Endodermal cell (in vitro differentiated cells): ENCODE measurements at places on chromosomes 2 and 18. TPM values are rescaled to one million over a fixed set of nuclear protein-coding genes. Genes with fewer than 3 reads are reported as not detected.

The PLCD4 gene
- 0.25 to 1.2 TPM (median 0.73 TPM) in 3 replicates for total RNA-seq

The R3HDM1 gene
- total RNA-seq, result 45.7 to 67.0 TPM (median 64.7 TPM) in 3 replicates

The PLGLB1 gene
- total RNA-seq, result not detected in 3 replicates

The GCA gene
- total RNA-seq, result 42.6 to 53.0 TPM (median 49.8 TPM) in 3 replicates

The UGT1A10 gene
- total RNA-seq, result 0.13 TPM in 1 of 2 replicates, not detected in the other

The DPP10 gene
- 17.3 to 21.3 TPM (median 19.2 TPM) in 3 replicates for total RNA-seq

The CD226 gene
- 0.13 and 0.32 TPM in 2 replicates for total RNA-seq

The CCNT2 gene
- 50.6 to 56.5 TPM (median 51.4 TPM) in 3 replicates for total RNA-seq

The MYCN gene
- total RNA-seq, result 50.3 and 52.3 TPM in 2 replicates

The TMEM163 gene
- total RNA-seq, result 0.21 to 0.24 TPM (median 0.23 TPM) in 3 replicates

DNA sequence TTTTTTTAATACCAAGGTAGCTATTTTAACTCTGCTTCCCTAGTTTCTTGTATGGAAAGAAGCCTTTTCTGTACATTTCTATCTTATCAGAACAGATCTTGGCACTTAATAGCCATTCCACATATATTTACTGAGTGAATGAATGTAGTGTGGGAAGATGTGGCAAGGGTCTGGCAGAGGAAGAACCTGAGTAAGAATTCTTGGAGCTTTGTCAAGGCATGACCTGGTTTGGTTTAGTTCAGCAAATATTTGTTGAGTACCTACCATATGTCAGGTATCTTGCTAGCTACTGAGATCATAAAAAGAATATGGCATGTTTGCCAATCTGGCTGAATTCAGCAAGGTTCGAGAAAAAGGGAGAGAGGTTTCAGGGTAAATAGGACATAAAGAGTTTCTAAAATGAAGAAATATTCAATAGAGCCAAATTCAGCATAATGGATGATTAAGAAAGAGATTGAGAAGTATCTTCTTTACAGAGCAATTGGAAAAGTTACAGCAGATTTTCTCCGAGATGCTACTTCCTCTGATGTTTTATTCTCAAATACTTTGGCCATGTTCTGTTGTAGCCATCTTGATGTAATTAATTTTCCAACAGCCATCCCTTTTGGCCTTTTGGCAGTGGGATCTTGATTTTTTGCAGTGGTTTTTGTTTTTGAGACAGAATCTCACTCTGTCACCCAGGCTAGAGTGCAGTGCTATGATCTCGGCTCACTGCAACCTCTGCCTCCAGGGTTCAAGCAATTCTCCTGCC, 21.7 kb upstream of the MEP1B start:
- no peak overlapping the region for H3K4me3 ChIP-seq
- H3K36me3 ChIP-seq, result no peaks in the 10 kb centered on the region
- H3K4me1 ChIP-seq, result no peaks in the 10 kb centered on the region
- no peak for DNase-seq
- H3K27me3 ChIP-seq, result no peaks in the 10 kb centered on the region
- H3K27ac ChIP-seq, result no peak overlapping the region

- H3K36me3 ChIP-seq, result no peaks in the 10 kb centered on the region
- no peaks in the 10 kb centered on the region for H3K27me3 ChIP-seq
- no peak overlapping the region for H3K4me3 ChIP-seq
Observed at GRCh38 chr2:198044777-198045176, 240.4 kb downstream of the PLCL1 start.

GRCh38 chr2:207311316-207312005, 145.7 kb upstream of the KLF7 start:
- no peak for DNase-seq
- no peaks in the 10 kb centered on the region for H3K27me3 ChIP-seq
- H3K27ac ChIP-seq, result peak overlapping the region; percentile 52
- no peaks in the 10 kb centered on the region for H3K36me3 ChIP-seq
- H3K4me3 ChIP-seq, result no peak overlapping the region
- peaks cover 4% of the 10 kb centered on the region for H3K4me1 ChIP-seq

GRCh38 chr2:42928161-42928691, 135.8 kb upstream of the HAAO start:
- peaks cover 66% of the 10 kb centered on the region for H3K4me1 ChIP-seq
- no peaks in the 10 kb centered on the region for H3K36me3 ChIP-seq
- peak overlapping the region; percentile 53 for H3K27ac ChIP-seq

DNA sequence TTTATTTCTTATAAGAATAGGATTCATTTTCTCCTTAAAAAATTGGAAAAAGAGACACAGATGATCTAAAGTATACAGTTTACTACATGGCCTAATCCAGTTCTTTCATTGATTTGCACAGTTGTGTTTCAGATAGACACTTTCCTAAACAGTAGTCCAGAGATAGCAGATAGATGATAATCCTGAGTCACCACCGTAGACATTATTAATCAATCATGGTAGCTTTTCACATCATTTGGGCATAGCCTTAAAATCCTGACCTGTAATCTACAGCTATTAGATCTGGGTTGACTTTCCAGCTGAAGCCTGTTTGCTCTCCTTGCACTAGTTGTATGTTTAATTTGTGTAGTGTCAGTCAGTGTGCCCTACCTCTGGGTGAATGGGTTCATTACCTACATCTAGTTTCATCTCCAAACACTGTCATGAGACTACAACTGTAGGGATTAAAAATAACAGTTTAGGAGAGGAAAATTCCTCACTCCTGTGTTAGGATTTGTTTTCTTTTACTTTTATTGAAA, 14.1 kb downstream of the C18orf63 start:
- no peak for DNase-seq
- H3K27me3 ChIP-seq, result no peaks in the 10 kb centered on the region
- H3K27ac ChIP-seq, result no peak overlapping the region
- H3K4me1 ChIP-seq, result peaks cover 10% of the 10 kb centered on the region

- H3K4me1 ChIP-seq, result no peaks in the 10 kb centered on the region
- no peak overlapping the region for H3K27ac ChIP-seq
- H3K36me3 ChIP-seq, result no peaks in the 10 kb centered on the region
- no peak for DNase-seq
- H3K4me3 ChIP-seq, result no peak overlapping the region
Observed at GRCh38 chr2:196172951-196173350, 1.6 kb upstream of the STK17B start.

- no peak for DNase-seq
- no peaks in the 10 kb centered on the region for H3K36me3 ChIP-seq
- H3K27ac ChIP-seq, result no peak overlapping the region
- no peak overlapping the region for H3K4me3 ChIP-seq
- H3K27me3 ChIP-seq, result peaks cover 46% of the 10 kb centered on the region
- no peaks in the 10 kb centered on the region for H3K4me1 ChIP-seq
Observed at GRCh38 chr2:88128654-88129312, 921 bp upstream of the FABP1 start.

DNA sequence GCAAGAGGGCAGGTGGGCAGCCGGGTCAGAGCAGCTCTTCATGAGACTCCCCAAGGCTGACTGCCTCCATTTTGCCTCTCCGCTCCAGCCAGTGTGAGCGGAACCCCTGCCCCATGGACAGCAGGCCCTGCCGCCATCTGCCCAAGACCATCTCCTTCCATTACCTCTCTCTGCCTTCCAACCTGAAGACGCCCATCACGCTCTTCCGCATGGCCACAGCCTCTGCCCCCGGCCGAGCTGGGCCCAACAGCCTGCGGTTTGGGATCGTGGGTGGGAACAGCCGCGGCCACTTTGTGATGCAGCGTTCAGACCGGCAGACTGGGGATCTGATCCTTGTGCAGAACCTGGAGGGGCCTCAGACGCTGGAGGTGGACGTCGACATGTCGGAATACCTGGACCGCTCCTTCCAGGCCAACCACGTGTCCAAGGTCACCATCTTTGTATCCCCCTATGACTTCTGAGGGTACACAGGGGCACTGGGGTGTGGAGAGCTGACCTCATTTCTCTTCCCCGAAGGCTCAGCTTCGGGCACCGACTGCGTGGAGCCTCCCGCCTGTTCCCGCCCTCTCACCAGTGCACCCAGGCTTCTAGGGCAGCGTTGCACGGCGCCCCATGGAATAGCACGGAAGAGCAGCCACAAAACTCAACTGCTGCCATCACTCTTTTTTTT, 49.0 kb downstream of the FBLN7 start:
- no peak for DNase-seq
- peaks cover 11% of the 10 kb centered on the region for H3K27me3 ChIP-seq
- H3K27ac ChIP-seq, result no peak overlapping the region
- no peaks in the 10 kb centered on the region for H3K4me1 ChIP-seq
- no peaks in the 10 kb centered on the region for H3K36me3 ChIP-seq

DNA sequence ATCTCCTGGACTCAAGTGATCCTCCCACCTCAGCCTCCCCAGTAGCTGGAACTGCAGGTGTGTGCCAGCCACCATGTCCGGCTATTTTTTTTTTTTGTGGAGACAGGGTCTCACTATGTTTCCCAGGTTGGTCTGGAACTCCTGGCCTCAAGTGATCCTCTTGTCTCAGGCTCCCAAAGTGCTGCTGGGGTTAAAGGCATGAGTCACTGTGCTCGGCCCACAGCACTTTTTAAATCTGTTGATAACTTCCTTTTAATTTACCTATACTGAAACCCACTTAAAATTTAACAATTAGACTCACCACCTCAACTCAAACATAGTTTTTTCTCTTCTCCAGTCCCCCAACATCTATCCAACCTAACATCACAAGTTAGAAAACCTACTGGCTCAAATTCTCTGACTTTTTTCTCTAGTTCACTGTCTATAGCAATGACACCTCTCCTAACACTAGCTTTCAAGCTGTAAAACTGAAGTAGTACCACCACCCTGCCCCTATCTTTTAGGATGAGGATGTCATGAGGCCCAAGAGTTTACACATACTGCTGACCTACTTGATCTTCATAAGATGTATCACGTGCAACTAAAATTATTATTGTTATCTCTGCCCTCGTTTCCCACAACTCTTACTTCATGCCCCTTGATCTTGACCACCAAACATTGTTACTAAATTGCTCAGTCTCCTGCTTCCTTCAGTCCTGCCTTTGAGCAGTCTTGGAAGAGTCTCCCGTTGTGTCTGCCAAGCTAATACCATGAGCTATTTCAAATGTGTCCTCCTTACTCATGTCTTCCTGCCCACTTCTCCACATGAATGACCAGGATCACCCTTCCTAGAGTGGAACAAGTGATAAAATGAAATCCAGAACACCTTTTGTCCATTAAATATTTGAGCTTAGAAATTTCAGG, 142.3 kb upstream of the ZFP36L2 start:
- no peaks in the 10 kb centered on the region for H3K4me1 ChIP-seq
- peaks cover 28% of the 10 kb centered on the region for H3K27me3 ChIP-seq
- no peaks in the 10 kb centered on the region for H3K36me3 ChIP-seq
- H3K4me3 ChIP-seq, result no peak overlapping the region
- no peak for DNase-seq

DNA sequence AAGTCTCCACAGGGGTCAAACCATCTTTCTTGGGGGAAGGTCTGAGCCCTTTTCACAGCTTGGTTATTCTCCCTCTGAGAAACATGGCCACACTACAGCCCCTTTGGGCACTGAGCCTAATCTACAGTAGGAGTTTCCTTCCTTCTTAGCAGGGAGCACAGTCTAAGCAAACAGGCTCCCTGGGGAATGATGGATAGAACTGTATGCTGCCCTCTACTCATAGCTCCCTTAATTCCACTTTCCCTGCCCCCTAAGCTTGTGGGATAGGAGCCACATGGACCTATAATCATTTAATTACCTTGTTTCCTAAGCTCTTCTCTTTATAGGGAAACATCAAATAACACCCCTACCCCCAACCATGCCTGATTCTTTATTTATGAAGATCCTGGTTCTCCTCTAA, 442.1 kb upstream of the MEX3C start:
- no peak for DNase-seq
- no peak overlapping the region for H3K27ac ChIP-seq
- H3K27me3 ChIP-seq, result no peaks in the 10 kb centered on the region
- peaks cover 4% of the 10 kb centered on the region for H3K36me3 ChIP-seq

GRCh38 chr2:229071292-229071976, 199.7 kb downstream of the PID1 start:
- no peak overlapping the region for H3K4me3 ChIP-seq
- H3K27me3 ChIP-seq, result no peaks in the 10 kb centered on the region
- no peaks in the 10 kb centered on the region for H3K36me3 ChIP-seq

- no peaks in the 10 kb centered on the region for H3K36me3 ChIP-seq
- H3K27ac ChIP-seq, result no peak overlapping the region
- no peaks in the 10 kb centered on the region for H3K27me3 ChIP-seq
- H3K4me3 ChIP-seq, result no peak overlapping the region
Observed at GRCh38 chr2:121828281-121828731, 72.9 kb downstream of the TSN start.

DNA sequence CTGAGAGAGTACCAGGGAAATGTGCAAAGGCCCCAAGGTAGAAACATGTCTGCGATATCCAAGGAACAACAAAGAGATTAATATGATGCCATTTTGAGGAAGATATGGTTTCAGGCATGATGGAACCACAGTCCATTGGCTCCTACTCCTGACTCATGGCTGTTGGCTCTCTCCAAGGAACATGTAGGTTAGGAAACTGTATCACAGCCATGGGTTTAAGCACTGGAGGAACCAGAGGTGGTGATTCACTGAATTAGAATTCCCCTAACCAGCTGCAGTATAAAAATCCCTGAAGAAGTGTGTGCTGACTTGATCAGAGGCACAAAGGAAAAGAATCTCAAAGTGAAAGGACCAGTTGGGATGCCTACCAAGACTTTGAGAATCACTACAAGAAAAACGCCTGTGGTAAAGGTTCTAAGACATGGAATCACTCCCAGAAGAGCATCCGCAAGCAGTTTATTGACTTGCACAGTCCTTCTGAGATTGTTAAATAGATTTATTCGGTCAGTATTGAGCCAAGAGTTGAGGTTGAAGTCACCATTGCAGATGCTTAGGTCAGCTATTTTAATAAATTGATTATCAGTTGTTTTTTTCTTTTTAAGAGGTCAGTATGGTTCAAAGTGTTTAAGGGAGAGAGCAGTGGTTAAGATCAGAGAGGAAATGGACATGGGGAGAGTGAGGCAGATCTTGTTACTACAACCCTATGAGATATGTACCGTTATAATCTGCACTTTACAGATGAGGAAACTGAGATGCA, 110.7 kb upstream of the OTX1 start:
- no peaks in the 10 kb centered on the region for H3K36me3 ChIP-seq
- no peak overlapping the region for H3K27ac ChIP-seq
- H3K4me1 ChIP-seq, result no peaks in the 10 kb centered on the region
- H3K4me3 ChIP-seq, result no peak overlapping the region

- H3K36me3 ChIP-seq, result no peaks in the 10 kb centered on the region
- no peaks in the 10 kb centered on the region for H3K4me1 ChIP-seq
- no peak overlapping the region for H3K4me3 ChIP-seq
- DNase-seq, result no peak
Observed at GRCh38 chr2:240269886-240270285, 129.4 kb upstream of the OTOS start.

- H3K36me3 ChIP-seq, result no peaks in the 10 kb centered on the region
- no peak overlapping the region for H3K27ac ChIP-seq
- DNase-seq, result no peak
- peaks cover 30% of the 10 kb centered on the region for H3K4me1 ChIP-seq
Observed at GRCh38 chr18:59458575-59458974, 99.5 kb upstream of the LMAN1 start.

DNA sequence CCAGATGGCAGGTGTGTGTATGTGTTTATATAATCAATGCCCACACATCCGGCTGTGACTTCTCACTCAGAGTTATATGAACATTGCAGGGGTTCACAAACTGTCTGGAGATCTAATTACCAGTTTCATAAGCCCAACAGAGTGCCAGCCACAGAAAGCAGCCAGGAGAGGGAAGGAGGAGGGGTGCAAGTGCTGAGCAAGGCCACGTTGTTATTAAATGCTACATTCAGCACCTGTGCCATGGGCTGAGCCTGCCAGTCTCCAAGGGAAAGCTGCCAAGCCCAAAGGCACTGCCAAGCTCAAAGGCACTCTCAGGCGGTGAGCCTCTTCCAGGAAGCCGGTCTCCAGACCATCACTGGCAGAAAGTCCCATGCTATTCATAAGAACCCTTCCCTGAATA, 17.4 kb downstream of the XDH start:
- no peaks in the 10 kb centered on the region for H3K36me3 ChIP-seq
- H3K4me3 ChIP-seq, result no peak overlapping the region
- H3K27ac ChIP-seq, result no peak overlapping the region
- H3K4me1 ChIP-seq, result no peaks in the 10 kb centered on the region
- no peaks in the 10 kb centered on the region for H3K27me3 ChIP-seq
- DNase-seq, result no peak
